SHP77 (cell line): ENCODE measurements at places on chromosomes 12 and 14.

DNA sequence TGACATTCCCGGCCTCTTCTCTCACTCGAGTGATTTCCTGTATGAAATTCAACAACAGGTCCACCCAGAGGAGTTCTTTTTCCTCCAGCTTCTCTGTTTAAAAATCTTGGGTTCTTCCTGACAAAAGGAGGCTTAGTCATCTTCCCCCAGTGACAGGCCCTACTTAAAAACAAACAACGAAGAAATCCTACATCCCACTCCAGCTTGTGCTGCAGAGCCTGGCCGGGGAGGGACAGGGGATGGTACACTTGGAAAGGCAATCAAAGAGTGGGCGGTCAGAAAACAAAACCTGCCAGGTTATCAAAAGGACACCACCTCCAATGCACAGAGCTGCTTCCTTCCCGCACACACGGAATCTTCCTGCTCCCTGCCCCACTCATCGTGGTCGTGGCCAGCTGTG is 101.3 kb downstream of the CACNA1C start:
- no peak for DNase-seq

DNA sequence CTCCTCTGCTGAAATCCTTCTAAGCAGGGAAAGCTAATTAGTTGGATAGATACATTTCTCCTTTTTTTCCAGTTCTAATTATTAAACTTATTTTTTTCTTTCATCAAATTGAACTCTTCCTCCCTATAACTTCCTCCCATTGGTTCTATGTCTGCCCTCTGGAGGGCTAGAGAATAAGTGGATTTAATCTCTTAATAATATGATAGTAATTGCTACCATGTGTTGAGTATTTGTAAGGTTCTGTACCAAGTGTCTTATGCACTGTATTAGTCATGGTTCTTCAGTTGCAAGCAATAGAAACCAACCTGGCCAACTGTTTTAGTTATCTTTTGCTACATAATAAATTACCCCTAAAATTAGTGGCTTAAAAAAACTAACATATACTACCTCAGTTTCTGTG is 190.5 kb upstream of the PLXNC1 start:
- DNase-seq, result no peak

DNA sequence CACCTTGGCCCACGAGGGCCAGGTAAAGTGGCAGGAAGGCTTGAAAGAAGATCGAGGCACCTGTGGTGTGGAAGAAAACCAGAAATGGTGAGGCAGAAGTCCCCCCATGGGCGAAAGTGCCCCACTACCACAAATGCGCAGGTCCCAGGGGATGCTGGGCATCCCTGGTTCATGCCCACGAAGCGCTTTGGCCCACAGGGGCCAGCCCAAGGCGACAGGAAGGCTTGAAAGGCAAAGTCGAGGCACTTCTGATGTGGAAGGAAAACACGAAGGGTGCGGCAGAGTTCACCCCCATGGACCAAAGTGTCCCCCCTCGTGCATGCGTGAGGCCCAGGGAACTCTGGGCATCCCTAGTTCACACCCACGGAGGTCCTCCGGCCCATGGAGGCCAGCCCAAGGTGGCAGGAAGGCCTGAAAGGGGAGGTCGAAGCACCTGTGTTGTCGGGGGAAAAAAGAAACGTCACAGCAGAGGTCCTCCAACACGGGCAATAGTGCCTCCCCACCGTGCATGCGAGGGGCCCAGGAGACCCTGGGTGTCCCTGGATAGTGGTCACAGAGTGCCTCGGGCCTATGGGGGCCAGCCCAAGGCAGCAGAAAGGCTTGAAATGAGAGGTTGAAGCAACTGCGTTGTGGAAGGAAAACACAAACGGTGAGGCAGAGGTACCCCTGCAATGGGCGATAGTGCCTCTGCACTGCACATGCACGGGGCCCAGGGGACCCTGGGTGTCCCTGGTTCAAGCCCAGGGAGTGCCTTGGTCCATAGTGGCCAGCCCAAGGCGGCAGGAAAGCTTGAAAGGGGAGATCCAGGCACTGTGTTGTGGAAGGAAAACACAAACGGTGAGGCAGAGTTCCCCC is 373.9 kb downstream of the ALG10 start:
- no peak for DNase-seq

- no peak for DNase-seq
Measured at GRCh38 chr12:132719954-132720324, 9.3 kb downstream of the PGAM5 start.

DNA sequence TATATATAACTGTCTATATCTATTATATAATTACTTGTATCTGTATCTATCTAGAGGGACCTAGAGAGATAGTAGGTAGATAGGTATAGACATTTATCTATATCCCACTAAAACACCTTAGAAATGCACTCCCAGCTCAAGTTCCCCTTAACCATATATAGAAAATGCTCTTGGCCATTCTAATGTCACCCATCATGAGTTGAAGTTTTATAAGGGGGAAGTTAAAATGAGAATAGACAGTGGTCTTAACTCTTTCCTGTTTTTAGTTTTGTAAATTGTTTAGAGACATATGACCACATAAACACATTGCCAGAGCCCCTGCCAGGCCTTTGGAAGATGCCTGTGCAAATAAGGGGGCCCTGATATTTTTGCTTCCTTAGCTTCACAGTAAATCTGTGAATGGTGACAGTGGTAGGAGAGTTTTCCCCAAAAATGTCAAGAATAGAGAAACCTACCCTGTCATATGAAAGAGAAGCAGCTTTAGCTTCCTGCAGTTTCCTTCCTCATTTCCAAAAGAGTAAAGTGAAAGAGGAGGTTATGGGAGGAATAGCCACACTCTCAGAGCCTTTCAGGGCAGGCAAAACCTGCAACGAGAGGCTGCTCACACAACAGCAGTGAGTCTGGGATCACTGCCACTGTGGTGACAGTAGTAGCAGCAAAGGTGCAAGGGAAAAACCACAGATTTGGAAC is 45.5 kb downstream of the MGST1 start:
- DNase-seq, result no peak

GRCh38 chr12:132476421-132476820 is 13.5 kb upstream of the FBRSL1 start:
- no peak for DNase-seq

DNA sequence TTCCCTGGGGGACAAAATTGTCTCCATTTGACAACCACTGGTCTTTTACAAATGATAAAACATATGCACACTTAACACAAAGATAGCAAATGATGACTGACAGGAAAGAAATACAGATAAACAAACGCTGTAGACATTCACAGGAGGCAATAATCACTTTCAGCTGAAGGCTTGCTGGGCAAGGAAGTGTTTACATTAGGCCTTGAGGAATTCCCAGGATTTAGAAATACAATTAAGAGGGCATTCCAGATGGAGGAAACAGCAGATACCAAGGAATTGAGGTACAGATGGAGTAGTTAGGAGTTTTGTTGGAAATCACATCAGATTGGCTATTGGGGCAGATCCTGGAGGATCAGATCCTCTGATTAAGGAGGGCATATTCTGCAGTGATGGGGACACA is 93.9 kb downstream of the DYRK2 start:
- no peak for DNase-seq

DNA sequence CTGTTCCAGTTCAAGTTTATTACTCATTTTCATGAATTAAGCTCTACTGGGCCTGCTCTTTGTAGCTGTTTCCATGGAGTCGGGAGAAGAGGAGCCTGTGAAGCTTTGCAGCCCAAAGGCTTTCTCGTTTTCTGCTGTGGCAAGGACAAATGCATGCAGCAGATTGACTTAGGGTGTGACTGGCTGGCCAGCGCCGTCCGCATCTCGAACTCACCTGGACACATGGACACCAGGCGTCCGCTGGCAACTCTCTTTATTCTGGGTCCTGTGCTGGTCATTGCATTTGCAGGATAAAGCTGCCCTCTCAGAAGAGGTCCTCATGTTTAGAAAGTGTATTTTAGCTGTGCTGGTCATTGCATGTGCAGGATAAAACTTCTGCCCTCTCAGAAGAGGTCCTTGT is 350.4 kb downstream of the TMEM121 start:
- DNase-seq, result no peak

DNA sequence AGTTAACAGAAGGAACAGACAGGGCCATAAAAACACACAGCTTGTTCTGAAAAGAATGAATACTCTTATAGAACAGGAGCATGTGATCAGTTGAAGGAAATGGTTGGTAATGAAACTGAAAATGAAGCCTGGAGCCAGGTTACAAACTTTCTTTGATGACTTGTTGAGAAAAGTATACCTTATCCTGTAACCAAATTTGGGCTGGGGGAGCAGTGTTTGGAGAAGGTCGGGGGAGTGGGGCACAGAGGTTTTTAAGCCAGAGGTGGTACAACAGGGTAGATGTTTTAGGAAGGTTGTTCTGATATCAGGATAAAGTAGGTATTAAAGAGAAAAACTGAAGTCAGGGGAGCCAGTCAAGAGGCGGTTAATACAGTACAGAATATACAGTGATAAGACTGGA is 8.2 kb downstream of the GOLT1B start:
- DNase-seq, result no peak

GRCh38 chr14:36655571-36655962 is 6.1 kb upstream of the PAX9 start:
- DNase-seq, result no peak

DNA sequence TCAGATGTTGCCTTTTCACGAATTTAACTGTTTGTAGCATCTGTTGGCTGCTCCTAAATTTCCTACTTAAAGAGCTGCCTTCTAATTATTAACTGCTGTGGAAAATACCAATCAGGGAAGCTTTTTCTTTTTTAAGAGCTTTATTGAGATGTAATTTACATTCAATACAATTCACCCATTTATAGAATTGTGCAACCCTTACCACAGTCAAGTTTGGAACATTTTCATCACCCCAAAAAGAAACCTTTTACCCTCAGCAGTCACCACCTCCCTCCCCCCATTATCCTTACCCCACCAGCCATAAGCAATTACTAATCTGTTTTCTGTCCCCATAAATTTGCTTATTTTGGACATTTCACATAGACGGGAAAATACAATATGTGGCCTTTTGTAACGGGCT is 1.4 kb downstream of the PCNX4 start:
- DNase-seq, result no peak

DNA sequence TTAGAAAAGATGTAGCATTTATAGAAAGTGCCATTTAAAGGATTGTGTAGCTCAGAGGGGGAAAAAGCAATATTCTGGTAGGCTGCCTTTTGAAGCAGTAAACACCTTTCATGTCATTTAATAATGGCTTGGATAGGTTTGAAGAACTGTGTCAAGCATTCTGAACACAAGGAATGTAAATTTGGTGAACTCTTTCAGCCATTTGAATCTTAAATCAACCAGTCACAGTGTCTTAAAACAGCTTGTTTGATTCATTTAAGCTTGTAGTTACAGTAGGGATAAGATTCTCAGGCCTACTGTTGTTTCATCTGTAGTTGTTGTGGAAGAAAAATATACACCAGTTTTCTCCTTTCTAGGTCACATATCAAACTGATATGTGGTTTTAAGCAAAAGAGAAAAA is 299.4 kb upstream of the NOVA1 start:
- DNase-seq, result no peak

DNA sequence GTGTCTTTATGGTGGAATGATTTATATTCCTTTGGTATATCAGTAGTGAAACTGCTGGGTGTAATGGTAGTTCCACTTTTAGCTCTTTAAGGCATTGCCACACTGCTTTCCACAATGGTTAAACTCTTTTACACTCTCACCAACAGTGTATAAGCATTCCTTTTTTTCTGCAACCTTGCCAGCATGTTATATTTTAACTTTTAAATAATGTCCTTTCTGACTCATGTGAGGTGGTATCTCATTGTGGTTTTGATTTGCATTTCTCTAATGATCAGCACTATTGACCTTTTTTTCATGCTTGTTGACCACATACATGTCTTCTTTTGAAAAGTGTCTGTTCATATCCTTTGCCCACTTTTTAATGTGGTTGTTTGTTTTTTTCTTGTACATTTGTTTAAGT is 142.5 kb downstream of the MSRB3 start:
- no peak for DNase-seq

- no peak for DNase-seq
Measured at GRCh38 chr12:72082986-72083820, 144.6 kb downstream of the TPH2 start.

GRCh38 chr14:73381380-73382013 is 76.8 kb downstream of the NUMB start:
- DNase-seq, result no peak

GRCh38 chr12:57429473-57430111 is 1.3 kb downstream of the R3HDM2 start:
- DNase-seq, result no peak

DNA sequence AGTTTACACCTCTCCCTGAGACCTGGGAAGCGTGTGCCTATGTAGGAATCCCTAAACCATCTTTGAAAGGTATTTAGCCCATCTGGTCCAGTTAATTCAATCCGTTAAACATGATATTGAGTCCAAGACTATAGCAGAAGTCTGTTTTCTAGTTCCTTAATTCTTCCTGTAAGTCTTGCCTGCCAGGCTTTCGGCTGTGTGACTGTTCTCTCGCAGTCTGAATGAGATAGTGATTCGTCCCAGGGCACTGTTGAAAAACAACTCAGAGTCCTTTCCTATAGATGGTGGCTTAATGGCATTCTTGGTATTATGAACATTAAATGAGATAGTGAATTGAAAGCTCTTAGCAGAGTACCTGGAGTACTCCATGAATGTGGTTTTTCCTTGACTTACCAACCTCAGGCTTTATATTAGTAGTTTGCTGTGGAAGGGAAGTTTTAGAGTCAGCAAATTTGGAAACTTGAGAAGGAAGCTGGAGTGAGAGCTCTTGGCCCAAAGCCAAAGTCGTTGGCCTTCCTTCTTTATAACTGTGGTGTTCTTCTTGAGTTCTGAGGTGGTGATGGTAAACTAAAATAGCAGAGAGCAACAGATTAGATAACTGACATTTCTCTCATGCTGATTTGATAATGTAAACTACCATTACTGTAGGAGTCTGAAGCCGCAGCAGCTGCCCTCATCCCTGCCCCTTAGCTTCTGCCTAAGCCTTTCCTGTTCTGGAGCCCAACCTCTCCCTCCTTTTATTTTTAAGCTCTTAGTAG is 76.5 kb downstream of the TGFB3 start:
- DNase-seq, result no peak

GRCh38 chr12:10771132-10771733 is 31.2 kb downstream of the TAS2R7 start:
- no peak for DNase-seq

DNA sequence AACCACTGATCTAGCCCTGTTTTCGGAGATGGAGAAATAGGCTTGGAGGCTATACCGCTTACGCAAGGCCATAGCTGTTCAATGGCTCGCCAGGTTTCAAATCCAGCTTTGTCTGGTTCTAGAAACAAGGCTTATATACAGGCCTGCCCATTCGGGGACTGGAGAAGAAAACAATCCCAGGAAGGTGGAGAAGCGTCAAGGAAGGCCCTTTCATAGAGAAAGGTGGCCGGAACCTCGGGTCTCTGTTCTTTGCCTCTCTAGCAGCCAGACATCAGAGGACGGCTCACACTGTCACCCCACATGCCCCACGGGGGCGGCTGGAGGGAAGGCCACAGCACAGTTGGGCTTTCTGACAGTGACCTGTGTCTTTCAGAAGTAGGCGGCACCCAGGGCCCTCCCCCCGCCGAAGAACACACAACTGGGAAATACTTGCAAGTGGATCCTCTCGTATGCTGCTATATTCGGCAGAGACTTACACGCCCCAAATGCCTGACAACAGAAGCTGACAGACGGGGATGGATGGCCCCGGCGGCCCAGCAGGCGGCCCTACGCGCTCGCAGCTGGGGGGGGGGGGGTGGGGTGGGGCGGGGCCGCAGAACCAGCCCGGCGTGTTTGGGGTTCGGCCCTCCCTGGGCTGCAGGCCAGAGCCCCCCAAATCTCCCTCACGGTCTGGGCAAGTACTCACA is 4.5 kb upstream of the SETD1B start:
- DNase-seq, result peak; percentile 85
